Activated T-helper 17 cell treated with anti-CD3 and anti-CD28 coated beads, Interleukin-2, amount 50 U/mL, for 72 hours (primary cell): ENCODE measurements at places on chromosomes 1 and 21.

DNA sequence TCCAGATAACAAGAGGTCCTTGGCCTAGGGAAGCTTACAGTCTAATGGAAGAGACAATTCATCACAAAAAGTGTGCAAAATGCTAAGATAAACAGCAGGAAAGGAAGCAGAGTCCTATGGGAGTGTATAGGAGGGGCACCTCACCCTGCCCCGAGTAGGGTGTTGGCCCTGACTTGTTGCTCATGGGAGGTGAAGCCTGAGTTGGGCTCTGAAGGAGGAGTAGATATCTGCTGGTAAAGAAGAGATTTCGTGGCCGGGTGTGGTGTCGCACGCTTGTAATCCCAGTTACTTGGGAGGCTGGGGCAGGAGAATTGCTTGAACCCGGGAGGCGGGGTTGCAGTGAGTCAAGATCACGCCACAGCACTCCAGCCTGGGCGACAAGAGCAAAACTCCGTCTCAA is 18.6 kb upstream of the GPR37L1 start:
- no peak for ATAC-seq

DNA sequence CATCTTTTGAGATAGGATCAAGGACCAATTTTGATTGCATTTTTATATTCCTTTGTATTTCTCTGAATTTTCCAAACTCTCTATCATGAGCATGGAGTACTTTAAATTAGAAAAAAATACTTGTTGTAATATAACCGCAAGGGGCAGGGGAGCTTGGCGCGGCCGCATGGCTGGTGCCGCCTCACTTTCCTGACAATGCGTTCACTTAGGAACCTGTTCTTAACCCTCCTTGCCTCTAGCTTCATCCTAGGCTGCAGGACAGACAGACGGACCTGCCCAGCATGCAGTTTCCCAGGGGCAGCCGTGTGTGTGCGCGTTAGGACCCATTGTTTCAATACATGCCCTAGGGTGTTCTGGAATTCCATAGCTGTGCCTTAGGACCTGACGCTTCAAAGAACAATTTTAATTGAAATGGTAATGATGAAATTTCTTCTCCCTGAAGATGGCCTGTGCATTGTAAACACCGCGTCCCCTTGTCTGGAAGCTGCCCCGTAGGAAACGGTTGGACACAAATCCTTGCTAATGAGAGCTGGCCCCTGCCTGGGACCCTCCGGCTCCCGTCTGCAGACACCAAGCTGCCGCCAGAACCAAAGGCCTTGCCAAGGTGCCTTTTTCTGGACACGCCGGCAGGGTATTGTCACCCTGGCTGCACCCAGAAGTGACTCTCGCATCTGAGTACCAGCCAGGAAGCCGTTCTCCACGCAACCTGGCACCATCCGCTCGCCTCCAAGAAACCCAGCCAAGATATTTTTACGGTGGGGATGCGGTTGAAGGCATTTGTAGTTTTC is 466.4 kb downstream of the NPHP4 start:
- ATAC-seq = no peak

DNA sequence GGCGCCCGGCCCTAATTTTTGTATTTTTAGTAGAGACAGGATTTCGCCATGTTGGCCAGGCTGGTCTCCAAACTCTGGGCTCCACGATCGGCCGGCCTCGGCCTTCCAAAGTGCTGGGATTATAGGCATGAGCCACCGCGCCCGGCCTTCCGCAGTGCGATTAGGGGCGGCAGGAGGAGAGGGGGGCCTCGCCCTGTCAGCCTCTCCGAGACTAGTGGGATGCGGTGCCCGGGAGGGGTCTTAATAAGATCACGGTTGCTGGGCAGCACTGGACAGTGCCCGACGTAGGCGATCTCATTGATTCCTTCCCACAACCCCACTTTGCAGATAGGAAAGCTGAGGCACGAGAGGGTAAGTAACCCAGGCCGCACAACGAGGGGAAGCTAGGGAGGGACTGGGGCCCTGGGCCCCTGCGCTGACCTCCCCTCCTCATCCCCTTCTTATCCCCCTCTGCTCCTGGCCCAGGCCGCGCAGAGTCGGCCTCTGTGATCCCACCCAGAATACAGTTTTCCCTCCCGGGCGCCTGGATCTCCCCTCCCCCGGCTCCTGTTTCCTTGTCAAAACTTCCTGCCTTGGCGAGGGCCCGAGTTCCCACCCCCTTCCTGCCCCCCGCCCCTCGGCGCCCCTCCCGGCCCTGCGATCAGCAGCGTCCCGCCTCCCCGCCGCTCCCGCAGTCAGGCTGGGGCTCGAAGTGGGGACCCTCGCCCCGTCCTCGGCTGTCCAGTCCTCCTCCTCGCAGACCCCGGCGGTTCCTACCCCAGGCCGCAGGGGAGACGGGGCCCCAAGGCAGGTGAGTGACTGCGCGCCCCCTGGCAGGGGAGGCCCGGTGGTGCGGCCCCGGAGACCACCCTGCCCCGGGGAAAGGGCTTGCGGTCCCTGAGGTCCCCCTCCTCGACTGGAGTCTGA is at the start of gene PEAR1:
Gene PEAR1, plus strand, starts transcription at position 671 of the 906 bp plus-strand sequence. CDS start 10,209 bp downstream, outside the sequence.
- ATAC-seq = no peak

DNA sequence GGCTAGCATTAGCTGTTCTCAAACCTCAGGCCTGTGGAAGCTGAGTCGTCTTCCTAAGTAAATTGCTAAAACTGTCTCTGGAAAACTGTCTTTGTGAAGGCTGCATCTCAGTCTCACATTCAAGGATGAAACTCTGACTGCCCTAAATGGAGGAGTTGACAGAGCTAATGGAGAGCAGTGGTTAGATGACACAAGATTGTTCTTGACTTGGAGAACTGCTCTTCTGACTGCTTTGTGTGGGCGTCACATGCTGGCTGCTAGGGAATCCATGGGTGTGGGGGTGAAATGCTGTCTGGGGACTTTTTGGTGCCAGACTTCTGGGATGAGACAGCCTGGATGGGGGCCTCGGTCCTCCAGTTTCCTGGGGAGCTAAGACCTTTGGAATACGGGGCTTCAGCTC is 24.5 kb upstream of the TSPAN2 start:
- ATAC-seq = no peak

DNA sequence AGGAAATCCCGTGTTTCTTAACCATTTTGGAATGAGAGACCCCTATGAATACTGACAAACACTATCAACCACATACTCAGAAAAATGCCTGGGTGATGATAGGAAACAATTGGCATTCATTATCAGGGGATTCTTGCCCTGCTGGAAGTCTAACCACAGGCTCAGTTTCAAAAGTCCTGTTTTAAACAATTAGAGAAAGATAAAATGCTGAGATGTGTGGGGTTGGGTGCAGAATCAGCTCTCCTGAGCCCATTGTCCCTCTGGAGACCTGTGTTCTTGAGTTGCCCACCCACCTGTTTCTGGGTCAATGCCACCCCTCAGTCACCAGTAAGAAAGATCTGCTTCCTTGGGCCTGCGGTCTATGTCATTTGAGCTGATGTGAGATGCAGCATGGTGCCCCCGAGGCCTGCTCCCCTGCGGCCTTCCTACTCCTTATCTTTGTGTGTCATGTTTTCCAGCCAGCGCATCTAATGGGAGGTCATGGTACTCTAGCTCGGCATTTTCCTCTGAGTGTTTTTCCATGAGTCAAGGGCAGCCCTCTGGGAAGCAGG is 130.3 kb upstream of the PLXNA2 start:
- ATAC-seq = no peak
